BE2C (cell line): ENCODE measurements at places on chromosomes 7 and 10.

DNA sequence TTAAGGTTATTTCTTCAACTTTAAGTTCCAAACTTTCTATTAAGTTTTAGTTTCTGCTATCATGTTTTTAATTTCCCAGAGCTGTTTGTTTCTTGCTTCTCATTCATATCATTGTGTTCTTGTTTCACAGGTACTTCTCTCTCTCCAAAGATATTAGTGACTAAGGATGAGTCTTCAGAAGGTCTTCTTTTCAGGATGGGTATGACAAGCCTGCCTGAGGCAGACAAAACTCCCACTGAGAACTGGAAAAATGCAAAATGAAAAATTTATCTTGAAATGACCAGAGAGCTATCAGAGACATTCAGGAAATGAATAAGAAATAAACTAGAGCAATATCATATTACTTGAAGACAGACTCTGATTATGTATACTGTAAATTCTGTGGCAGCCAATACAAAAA is 110.8 kb upstream of the EGFR start:
- DNase-seq: no peak

DNA sequence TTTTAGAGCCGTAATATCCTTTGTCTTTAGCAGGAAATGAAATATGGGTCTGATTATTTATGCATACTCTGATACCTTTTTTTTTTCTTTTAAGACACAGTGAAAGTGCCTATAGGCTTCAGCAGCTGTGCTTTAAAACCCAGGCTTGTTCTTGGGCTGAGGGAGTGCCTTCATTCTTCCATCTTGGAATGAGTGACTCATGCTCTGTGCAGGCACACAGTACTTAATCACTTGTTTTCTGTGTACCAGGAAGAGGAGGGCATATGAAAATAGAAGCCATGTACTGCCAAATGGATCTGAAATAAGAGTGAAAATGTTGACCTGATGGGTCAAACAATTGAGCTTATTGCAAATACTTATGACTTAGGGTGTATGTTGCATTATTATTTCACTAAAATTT is 12.0 kb downstream of the INPP5F start:
- no peak for DNase-seq

- DNase-seq: no peak
Measured at GRCh38 chr10:37634351-37634880, 223.0 kb downstream of the ZNF248 start.

GRCh38 chr10:112678581-112678980 is 231.6 kb downstream of the VTI1A start:
- no peak for DNase-seq

- DNase-seq: no peak
Measured at GRCh38 chr7:34138483-34138882, 233.1 kb downstream of the BMPER start.

DNA sequence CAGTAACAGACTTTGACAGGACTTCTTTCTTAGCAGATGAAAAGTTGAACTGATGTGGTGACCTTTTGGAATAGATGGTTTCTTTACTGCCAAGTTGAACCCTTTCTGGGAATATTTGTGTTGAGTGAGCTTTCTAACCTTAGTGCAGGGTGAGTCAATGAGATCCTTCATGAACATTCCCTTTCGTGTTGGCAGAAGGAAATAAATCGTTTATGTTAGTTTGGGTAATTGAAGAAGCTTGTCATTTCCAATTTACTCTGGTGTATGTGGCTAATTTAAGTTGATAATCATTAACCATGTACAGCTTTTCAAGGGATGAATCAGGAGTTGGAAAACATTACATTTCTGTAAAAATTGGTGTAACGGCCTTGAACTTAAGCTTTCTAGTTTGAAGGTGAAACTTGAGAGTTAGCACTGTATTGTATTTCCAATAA is 43.4 kb downstream of the PTTG1IP2 start:
- DNase-seq: no peak

DNA sequence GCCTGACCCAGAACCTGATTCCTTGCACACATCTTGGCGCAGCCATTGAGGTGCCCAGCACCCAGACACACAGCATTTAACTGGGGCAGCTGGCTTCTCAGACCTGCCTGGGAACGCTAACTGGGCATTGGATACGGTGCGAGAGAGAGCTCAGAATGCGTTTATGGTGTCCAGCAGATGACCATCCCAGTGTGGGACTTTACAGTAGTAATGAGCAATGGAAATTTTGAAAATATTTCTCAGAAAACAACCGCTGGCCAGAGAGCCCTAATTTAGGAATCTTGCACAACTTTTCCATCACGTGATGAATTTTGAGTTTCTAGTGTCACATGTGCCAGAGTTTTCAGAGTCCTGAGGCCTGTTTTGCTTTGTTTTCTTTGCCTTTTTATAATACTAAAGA is 78.2 kb upstream of the SEC61G start:
- no peak for DNase-seq
